ENCODE measurements at places on chromosomes 6 and 20.

DNA sequence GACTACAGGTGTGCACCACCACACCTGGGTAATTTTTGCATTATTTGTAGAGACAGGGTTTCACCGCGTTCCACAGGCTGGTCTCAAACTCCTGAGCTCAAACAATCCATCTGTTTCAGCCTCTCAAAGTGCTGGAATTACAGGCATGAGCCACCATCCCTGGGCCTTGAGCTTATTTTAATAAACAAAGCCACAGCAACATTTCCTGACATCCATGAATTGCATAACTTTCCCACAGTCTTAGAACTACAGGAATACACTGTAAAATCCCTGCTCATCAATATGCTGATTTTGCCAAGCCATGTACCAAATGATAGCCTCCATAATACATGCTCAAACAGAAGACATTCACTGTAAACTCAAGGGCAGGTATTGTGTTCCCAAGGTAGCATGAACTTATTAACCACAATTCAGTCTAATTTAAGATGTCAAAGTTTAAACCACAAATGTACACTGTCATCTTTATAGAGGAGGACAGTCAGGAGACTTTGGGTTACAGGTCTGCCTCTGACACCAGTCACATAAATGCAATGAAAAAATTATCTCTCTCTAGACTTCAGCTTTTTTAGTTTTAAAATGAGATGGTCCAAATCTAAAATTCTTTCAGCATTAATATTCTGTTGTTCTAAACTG is 40.0 kb downstream of the NUDT3 start:
- no peak for DNase-seq

DNA sequence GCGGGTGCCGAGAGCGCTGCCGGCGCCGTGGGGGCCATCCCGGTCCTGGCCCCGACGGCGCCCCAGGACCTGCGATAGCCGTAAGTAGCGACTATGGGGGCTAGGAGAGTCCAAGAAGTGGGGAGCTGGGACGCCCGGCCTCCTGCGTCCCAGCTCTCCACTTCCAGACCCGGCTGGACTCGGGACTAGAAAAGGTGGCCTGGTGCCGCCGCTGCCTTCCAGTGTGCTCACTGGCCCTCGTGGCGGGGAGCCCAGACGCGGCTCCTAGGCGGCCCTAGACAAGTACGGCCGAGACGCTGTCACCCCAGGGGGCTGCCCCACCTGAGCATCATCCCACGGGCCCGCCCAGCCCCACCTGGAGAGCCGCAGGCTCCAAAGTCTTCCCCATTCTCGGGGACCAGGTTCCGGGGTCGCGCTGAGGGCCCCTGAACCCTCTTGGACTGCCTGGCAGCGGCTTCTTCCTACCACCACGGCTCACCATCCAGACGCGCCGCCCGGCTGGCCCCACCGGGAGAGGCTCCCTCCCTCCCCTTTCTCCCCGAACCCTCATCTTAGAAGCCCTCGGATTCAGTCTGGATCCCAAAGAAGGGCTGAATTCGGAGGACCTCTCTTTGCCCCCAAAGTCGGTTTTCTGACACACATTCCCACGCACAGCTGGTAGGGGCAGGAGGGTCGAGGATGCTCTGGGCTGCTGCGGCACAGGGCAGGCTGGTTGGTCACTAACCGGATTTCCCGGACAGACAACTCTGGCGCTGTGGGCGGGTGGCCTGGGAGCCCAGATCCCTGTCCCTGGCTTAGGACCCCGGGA is 870 bp upstream of the MDFI start:
- DNase-seq, result no peak

DNA sequence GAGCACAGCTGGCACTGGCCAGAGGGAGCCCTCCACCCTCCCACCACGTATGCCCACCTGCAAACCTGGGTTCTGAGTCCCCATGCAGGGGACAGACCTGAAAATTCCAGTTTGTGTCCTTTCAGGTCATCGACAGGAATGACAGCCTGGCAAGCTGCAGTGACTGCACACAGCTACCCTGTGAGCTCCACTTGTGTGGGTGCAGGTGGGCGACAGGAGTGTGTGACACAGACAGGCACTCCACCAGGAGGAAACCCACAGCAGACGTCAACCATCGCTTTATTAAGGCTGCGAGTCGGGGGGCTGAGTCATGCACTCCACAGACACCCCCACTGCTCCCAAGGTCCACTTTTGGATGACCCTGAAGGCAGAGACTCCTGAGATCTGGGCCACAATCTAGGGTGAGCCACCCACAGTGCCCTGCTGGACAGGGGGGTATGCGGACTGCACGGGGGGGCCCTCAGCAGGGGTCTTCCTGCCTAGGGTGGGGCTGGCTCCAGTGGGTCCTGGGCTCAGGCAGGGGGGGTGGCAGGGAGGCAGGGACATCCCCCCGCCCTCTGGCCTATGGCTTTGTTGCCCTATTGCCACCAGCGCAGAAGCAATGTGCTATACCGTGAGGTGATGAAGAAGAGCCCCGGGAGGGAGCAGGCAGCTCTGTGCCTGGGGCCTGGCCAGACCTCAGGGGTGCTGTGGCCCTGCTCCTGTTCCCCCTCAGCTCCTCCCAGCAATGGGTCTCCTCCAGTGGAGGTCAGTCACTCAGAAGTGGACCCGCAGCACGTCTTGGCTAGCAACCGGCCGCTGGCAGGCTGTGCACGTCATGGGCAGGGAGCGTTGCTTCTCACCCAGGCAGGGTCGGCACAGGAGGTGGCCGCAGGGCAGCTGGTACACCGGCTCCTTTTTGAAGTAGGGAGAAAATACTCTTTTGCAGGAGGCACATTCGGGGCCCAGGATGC is 25.1 kb upstream of the AVP start:
- no peak for DNase-seq

DNA sequence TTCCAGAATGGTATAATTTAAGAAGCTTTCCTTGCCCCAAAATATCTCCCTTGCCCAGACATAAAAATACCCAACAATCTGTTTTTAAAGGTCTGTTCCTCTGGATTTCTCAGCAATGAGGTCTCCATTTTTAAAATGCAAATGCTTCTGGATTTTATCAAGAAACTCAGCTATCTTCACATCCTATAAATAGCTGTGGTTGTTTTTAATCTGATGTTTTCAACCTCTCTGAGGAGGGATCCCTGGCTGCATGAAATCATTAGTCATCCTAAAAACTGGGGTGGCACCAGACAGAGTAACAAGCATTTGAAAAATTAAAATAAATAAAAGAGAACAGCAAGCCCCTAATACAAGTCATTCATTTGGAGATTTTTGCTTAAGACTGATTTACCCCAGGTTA is 168.5 kb upstream of the ID4 start:
- DNase-seq, result no peak

DNA sequence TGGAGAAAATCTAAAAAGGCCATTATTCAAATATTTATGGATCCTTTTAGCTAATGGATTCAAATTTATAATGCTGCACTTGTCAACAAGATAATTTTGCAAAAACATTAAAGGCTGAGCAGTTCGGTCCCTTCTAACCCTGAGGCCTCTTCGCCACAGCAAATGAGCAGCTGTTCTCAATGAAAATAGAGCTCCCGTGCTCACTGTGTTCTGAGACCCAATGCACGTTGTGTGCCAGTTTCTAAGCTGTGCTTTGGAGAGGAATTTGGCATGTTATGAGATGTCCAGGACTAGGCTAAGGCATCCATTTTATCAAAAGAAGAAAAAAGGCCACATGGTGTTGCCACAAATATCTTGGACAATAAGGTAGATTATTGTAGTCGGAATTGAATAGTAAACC is 220.1 kb upstream of the TSHZ2 start:
- no peak for DNase-seq

GRCh38 chr20:45322952-45323383 is 14.9 kb upstream of the MATN4 start:
- DNase-seq, result peak; percentile 24

- DNase-seq, result no peak
These were observed 673.3 kb downstream of the KIF16B start for GRCh38 chr20:15899967-15900366.

- DNase-seq, result no peak
These were observed 117.0 kb upstream of the CEP85L start for GRCh38 chr6:118768441-118768840.

DNA sequence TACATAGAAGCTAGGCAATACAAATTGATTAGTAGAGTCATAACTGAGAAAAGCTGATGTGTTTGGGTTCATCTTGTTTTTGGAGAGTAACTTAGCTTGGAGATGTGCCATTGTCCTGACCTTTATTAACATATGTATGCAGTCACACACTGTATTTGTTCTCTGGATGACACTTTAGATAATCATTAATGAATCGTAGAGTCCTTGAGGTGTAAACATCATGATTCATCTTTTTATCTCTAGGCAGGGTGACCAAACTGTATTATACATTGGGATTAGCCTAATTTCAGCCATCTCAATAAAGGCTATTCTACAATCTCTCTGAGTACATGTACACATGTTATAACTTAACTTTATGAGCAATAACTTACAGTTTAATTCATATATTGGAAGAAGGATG is 3.6 kb upstream of the MTCL3 start:
- peak; percentile 39 for DNase-seq

GRCh38 chr6:6002848-6003620 is 3.7 kb downstream of the NRN1 start:
- DNase-seq, result no peak

GRCh38 chr20:22502731-22503191 is 81.6 kb downstream of the FOXA2 start:
- no peak for DNase-seq

DNA sequence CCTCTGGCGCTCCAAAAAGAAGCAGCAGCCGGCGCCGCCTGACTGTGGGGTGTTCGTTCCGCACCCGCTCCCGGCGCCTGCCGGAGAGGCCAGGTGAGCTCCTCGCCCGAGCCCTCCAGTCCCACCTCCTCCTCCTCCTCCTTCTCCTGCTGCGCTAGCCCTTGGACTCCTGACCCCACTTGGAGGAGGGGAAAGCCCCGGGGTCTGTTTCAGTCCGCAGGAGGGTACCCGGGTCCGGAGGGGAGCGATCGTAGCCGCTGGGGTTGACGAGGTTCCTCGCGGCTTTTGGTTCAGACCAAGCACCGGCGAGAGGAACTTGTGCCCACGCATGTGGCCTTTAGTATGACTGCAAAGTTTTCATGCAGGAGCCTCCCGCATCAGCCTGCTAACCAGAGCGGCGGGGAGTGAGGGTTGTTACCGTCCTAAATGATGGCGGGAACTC is 493 bp downstream of the CRYBG1 start:
- DNase-seq, result no peak

DNA sequence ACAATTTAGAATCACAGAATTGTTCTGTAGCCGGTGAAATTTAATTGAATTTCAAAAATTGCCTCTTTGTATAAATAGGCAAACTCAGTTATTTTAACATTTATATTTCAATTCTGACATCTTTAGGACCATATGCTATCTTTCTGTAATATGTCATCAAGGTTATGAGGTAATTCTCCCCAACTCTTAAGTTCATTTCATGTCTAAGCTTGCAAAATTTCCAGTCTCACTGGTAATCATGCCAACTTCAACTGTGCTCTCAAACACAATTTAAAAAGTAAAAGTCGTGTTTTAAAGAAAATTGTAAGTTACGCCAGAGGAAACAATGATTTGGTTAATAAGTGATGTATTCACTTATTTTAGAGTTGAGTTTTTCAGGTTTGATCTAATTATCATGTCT is 1.4 kb downstream of the NCOA7 start:
- DNase-seq, result no peak

DNA sequence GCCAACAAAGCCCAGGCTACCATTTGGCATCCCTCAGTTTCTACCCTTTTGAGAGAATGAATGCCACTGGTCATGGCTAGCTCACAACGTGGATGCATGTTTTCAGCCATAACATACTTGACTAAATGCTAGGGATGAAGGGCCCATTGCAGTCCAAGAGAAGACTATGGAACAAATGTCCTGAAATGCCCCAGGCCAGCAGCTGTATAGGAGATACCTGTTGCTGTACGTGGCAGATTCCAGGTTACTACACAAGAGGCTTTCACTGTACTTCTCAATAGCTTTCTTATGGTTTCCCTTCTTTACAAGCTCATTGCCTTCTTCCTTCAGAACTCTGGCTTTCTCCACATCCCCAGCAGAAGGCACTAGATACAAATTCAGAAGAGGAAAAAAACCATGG is 11.7 kb downstream of the TOMM34 start:
- no peak for DNase-seq

DNA sequence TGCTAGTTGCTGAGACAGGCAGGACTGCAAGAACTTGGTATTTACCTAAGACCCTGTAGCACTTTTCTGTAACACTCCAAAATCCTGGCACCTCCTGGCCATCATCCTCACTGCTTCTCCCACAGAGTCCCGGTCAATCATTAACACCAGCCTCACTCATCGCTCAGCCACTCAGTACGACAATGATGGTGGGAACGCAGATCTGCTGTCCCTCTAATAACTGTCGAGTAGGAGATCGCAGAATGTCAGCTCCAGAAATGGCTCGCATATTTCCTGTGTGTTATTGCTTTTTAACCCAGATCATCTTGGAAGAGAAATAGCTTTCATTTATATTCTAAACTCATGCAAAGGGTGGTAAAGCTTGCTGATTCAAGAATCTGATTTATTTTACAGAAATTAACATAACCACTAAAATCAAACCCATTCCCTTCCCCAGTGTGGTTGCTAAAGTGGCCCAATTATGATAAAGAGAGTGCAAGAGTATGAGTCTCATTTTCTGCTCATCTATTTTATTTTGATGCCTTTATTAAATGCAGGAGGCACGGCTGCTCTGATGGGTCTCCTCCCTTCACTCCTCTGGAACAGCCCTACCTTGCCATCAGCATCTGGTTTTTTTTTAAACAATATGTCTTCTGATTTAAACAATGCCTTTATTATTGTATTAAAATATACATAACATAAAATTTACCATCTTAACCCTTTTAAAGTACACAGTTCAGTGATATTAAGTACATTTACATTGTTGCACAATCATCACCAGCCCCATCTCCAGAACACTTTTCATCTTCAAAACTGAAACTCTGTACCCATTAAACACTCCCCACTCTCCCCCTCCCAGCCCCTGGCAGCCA is 28.3 kb upstream of the GGTLC1 start:
- DNase-seq, result no peak

DNA sequence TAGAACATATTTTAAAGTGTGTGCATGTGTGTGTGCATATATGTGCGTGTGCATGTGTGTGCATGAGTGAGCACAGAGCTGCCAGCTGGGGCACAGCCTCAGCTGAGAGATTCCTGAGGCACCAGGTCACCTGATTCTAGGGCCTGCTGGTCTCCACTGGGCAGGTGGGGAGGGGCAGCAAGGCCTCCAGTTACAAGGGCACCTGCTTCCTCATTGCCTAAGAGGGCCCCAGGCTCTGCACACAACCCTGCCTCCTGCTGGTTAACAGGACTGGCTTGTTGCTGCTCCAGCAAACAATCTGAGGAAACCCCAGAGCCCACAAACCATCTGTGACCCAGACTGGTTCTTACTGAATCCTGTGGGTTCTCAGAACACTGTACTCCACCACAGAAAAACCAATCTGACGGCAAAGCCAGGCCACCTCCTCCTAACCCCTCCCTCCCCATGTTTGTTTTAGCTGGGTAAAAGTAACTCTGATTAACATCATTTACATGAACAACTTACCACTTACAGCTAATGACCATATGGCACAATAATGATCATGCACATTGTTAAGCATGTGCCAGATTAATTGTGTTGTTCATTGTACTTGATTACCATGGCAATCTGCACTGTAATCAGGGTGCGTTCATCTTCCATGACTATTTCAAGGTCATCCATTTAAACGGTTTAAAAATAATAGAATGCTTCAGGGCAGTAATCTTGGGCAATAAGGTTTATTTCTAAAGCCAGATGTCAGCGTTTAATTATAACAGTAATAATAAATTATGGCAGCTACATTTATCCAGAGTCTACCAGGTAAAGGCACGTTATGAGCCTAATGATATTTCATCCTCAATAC is 23.1 kb upstream of the UBE2J1 start:
- DNase-seq, result peak; percentile 58
